Kidney (tissue), 22 donors: ENCODE measurements at places on chromosomes 3 and 15. TPM values are rescaled to one million over a fixed set of nuclear protein-coding genes. Genes with fewer than 3 reads are reported as not detected.

DNA sequence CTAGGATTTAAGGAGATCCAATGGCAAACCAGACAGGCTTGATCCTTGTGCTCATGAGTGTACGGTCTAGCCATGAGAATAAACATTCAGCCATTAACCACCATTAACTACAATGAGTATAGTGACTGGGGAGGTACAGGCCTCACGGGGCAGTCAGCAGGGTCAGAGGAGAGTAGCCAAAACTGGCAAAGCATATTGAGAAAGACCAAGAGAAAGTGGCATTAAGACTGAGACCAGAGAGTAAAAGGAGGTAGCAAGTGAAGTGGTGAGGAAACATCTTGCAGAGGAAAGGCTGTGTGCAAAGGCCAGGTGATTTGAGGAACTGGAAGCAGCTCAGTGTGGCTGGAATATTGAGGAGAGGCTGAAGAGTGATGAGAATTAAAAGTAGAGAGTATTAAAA lies 407.2 kb upstream of the LMCD1 start:
- no peak for DNase-seq

GRCh38 chr3:62833538-62833937 lies 41.7 kb downstream of the CADPS start:
- no peak for DNase-seq

DNA sequence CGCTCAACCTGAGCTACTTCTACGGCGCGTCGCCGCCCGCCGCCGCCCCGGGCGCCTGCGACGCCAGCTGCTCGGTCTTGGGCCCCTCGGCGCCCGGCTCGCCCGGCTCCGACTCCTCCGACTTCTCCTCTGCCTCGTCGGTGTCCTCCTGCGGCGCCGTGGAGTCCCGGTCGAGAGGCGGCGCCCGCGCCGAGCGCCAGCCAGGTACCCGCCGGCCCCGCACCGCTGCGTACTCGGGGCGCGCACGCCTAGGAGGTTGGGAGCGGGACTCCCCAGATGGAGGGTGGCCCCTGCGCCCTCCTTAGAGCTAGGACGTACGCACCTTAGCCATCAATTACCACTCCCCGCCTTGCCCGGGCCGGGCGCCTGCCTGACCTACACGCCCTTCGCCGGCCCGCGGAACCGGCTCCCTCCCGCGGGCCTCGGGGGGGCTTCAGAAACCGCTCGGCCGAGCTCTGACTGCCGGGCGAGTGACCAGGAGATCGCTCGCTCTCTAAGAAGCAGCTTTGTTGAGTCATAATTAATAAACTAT lies 466 bp downstream of the NFKBIZ start:
- no peak for DNase-seq

GRCh38 chr15:91782221-91782620 lies 71.3 kb upstream of the SLCO3A1 start:
- DNase-seq = no peak

DNA sequence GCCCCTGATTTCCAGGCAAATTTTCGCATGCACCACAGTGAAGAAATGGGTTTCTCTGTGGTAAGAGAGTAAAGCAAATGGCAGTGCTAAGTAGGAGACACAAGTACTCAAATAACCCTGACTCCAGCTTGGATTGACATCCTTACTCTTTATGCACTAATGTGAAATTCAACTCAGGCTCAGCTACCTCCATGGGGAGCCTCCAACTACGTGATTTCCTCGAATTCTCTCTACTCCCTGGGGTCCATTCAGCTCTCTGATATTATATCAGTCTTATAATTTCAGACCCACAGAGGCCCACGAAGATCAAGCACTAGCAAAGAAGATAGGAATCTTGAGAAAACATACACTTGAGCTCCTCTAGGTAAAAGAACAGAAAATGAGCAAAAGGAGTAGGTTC lies 407.6 kb upstream of the CCDC54 start:
- no peak for DNase-seq

MPI gene
- total RNA-seq = 33.7 TPM

SERPINI2 gene
- total RNA-seq = not detected
